ENCODE measurements at places on chromosomes 12 and 14.

GRCh38 chr14:35687335-35687939, 121.7 kb downstream of the RALGAPA1 start:
- peak; percentile 12 for DNase-seq

DNA sequence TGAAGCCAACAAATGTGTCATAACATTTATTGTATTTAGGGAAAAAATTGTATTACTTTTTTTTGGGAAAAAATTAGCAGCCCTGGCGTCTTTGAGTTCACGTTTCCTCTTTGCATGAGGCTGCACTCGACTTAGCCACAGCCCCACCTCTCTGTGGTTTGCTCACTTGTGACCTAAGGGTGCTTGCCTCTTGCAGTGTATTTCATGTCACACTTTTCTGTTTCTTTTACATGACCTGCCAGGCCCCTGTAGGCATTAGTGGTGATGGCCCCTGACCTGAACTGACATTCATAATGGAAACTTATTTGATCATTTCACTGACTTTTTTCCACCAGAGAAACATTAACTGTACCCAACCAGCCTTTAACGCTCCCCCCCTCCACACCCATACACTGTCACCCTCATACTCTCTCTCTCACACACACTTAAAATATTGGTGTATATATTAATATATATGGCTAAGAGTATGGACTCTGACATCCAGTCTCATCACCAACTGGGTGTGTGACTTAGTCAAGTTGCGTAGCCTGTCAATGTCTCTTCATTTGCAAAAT, 122.9 kb downstream of the PRKCH start:
- DNase-seq: no peak

DNA sequence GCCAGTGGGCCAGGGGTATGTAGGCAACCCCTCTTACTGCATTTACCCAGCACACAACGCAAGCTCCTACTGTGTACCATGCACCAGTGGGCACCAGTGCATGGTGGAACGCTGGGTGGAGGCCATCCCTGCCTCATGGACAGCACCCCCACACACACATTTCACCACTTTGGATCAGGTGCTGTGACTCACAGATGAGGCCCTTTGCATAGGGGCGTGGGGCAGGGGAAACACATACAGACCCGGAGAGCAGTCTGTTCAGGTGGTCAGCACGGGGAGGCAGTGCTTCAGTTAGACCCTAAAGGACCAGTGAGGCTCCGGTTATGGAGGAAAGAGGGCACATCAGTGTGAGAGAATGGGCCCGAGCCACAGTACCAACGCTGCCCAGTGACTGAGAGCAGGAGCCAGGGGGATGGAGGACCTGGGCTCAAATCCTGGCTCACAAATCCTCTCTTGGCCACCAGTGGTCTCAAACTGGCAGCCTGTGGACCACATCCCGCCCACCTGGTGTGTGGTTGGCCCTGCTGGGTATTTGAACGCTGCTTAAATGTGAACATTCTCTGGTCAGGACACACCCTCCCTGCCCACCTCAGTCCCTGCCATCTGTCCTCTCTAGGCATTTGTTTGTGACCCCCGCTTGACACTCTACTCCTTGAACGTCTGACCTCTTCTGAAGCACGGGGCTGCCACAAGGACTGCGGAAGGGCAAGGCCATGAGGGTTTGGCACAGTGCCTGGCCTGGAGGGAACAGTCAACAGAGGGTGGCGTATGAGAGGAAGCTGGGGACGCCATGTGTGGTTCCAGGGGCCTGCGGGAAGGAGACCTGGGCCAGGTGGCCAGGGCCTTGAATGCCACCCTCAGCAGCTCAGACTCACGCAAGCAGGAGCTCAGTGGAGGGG, 46.7 kb downstream of the FAM222A start:
- DNase-seq: no peak

DNA sequence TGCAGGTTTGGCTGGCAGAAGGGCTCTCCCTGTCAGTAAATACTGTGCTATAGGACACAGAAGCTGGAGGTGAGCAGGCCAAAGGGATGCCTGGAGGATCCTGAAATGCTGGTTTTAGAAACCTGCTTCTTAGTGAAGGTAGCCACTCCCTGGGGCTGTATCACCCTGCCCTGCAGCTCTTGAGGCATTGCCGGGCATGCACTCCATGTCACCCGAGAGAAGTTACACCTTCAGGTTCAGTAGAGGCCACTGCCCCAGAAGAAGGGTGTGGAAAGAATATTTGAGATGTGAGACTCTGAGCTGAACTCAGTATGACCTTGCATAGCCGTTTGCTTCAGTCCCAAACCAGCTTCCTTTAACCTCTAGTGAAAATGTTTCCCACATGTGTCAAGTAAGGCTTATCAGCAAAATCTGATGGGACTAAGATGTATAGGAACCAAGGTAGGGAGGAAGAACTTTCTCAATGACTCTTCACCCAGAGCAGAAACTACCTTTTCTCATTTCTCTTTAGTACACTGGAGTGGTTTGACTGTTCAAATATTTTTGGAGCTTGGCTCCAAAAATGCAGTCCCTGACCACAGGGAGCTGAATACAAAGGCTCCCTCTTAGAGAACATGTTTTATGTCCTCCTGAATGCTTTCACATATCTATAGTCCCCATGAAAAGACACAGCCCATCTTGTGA, 164.5 kb upstream of the DYRK2 start:
- DNase-seq: no peak

- DNase-seq: no peak
Observed at GRCh38 chr12:116978791-116979508, 68.2 kb downstream of the FBXW8 start.

- no peak for DNase-seq
Observed at GRCh38 chr12:62839869-62840660, 94.9 kb downstream of the PPM1H start.

DNA sequence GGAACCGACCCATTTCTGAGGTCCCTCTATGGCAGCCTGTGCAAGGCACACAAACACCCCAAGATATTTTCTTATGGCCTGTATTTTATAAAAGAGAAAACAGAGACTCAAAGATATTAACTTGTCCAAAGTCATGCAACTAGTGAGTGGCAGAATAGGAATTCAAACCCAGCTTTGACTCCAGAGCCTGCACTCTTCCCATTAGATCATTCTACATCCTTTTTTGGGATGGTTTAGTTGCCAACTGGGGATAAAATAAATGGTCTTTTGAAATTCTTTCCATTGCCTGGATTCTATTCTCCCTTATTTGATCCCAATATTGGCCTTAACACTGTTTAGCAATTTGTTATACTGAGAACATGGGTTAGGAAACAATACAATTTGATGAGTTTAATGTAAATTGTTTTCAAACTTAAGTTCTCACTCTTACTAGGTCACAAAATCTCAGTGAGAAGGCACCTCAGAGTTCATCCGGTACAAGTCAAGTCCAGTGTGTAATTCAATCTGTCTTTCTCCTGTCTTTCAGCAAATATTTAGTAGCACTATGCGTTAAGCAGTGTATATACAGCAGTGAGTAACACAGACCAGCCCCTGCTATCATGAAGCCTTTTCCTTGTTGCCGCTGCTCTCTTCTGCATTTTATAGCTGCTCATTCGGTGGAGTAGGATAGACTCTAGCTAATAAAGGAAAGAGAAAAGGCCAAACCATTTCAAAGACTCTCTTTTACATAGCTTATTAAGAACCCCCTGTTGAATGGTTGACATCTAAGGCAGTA, 162.1 kb upstream of the IFNG-AS1 start:
- no peak for DNase-seq

DNA sequence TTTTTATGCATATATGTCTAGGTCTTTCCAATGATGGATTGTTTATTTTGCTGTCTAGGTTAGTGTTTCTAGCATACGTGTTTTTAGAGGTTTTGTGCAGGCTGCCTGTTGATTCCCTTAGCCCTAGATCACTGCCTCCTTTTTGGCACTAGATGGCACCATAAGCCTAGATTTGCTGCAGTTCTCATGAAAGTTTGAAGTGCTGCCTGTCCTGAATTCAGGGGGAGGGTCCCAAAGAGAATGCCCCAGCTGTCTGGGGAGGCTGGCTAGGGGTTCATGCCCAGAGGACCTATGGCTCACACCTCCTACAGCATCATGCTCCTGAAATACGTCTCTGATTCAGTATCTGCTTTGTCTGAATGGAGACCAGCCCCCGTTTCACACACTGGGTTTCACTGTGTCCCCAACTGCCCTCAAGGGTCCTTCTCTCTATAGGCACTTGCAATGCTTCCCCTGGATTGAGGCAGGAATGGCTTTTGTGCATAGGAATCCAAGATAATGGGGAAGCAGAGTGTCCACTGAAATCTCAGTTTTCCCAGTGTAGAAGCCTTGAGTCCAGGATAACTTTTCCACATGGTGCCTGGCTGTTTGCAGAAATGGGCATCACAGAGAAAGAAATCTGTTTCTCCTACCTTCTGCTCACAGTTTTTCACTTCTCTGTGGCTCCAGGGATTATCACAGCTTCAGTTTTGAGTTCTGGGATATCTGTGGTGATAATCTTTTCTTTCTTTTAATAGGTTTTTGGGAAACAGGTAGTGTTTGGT, 14.2 kb upstream of the TXNRD1 start:
- peak; percentile 40 for DNase-seq

- DNase-seq: peak; percentile 16
Observed at GRCh38 chr12:100199347-100200149, 1.1 kb upstream of the ACTR6 start.

DNA sequence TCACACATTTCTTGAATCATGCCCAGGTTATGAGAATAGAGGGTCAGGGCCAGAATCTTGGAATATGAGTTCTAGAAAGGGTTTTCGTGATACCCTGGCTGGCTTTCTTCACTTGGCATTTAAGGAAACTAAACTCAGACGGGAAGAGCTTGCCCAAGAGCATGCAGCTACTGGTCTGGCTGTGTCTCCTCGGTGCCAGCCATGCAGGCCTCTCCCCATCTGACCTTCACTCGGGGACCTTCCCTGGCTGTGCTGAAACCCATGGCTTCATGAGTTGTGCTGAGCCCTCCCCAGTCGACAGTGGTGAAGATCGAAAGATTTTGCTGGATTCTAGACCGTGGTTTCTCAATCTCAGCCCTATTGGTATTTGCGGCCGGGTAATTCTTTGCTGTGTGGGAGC, 38.0 kb downstream of the FOXN3 start:
- DNase-seq: no peak

GRCh38 chr14:61253064-61253738, 27.9 kb downstream of the TMEM30B start:
- DNase-seq: no peak

- DNase-seq: no peak
Observed at GRCh38 chr14:54697001-54697400, 130.1 kb downstream of the SAMD4A start.

- no peak for DNase-seq
Observed at GRCh38 chr12:39830852-39831520, 211.4 kb upstream of the ABCD2 start.

DNA sequence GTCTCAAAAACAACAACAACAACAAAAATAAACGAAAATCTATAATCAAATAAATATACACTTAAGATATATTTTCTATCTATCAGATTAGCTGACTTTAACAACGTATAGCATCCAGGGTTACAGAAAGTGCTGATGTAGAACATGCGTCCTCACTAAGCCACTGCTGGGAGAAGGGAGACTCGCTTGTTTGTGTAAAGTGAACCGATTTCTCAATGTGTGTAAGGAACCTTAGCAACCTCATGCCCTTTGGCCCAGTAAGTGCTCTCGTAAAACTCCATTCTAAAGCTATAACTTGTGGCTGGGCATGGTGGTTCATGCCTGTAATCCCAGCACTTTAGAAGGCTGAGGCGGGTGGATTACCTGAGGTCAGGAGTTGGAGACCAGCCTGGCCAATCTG, 23.8 kb downstream of the NFKBIA start:
- DNase-seq: no peak

- no peak for DNase-seq
Observed at GRCh38 chr14:32186248-32186647, 15.6 kb upstream of the RNU6-7 start.

GRCh38 chr12:95506707-95507523, 33.0 kb downstream of the METAP2 start:
- DNase-seq: no peak

DNA sequence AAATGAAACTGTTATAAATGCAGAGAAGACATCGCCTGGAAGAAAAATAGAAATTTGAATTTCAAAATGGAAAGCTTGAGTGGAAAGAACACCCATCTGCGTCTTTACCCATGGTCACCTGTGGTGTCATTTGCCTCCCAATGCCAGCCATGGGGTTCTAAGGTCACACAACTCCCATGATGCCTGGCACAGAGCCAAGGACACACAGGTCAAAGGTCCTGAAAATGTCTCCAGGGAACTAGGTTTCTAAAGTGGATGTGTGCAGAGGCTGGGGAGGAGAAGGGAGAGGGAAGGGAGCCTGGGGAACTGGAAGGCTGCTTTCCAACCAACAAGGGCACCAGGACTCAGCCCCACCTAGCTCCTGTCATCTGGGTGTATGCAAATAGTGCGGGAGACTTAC, 724.0 kb upstream of the TMEM132C start:
- DNase-seq: no peak

DNA sequence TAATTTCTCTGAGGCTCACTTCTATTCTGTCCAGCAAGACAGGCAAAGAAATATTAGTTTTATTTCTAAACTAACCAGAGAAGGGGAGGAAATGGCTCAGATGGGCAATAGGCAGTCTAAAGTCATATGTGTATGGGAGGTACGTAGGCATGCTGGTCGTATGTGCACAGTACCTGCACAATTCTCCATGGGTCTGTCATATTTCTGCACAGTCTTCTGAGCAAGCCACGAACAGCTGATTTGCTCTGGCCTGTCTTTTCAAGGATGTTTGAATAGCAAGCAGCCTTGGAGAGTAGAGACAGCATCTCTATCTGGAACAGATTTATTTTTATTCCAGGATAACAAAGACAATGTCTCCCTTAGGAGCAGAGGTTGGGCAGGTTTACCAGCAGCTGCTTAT, 92.1 kb downstream of the SLC25A47 start:
- no peak for DNase-seq

GRCh38 chr12:129208566-129208965, 355.3 kb downstream of the GLT1D1 start:
- no peak for DNase-seq

All from NCI-H2107 (cell line).